ENCODE measurements at places on chromosomes 2 and 18. TPM values are rescaled to one million over a fixed set of nuclear protein-coding genes. Genes with fewer than 3 reads are reported as not detected.

DNA sequence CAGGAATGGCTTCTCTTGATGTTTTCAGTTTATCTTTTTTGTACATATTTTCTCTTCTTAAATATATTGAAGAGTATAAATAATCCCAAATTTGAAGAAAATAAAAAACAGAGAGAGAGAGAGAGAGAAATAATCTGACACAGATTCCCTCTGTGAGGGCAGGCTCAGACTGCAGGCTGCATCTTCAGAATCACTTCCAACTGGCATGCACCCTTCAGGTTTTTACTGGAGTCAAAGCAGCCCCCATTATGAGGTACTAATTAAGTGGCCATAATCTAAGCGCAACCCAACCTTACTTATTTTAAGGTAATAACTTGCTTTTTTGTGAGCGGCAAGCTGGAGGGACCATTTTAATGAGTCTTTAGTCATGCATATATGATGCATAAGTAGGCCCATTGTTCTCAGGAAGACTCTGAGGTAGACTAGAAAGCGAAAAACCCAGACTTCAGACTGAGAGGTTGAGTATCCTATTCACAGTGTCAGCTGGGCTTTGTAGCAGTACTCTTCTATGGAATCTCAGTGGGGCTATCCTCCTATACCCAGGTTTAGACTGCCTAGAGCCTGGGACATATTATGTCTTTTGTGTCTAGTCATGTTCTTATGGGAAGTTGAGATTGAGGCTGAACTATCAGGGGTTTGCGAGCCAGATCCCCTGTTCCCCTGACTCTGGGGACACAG, 167.4 kb downstream of the SP3 start:
- peaks cover 5% of the 10 kb centered on the region for H3K4me1 ChIP-seq
- no peaks in the 10 kb centered on the region for H3K36me3 ChIP-seq
- no peak overlapping the region for H3K27ac ChIP-seq
- no peak for DNase-seq
- H3K4me3 ChIP-seq = no peak overlapping the region

GRCh38 chr2:173741759-173742158, 223.4 kb downstream of the SP3 start:
- no peak overlapping the region for H3K4me3 ChIP-seq
- H3K36me3 ChIP-seq = no peaks in the 10 kb centered on the region
- H3K4me1 ChIP-seq = no peaks in the 10 kb centered on the region
- peaks cover 2% of the 10 kb centered on the region for H3K27me3 ChIP-seq

The SCN2A gene
- total RNA-seq = 1.9 TPM

The SERPINB13 gene
- not detected for total RNA-seq

- H3K27me3 ChIP-seq = no peaks in the 10 kb centered on the region
- peaks cover 30% of the 10 kb centered on the region for H3K4me1 ChIP-seq
- no peak overlapping the region for H3K27ac ChIP-seq
- H3K4me3 ChIP-seq = no peak overlapping the region
Observed at GRCh38 chr18:13556502-13556901, 169.9 kb downstream of the FAM210A start.

GRCh38 chr18:66136039-66136438, 385.2 kb downstream of the CDH7 start:
- H3K4me3 ChIP-seq = no peak overlapping the region
- DNase-seq = no peak
- H3K4me1 ChIP-seq = no peaks in the 10 kb centered on the region
- peaks cover 4% of the 10 kb centered on the region for H3K27me3 ChIP-seq
- H3K27ac ChIP-seq = no peak overlapping the region

The RND3 gene
- total RNA-seq = 124 TPM

DNA sequence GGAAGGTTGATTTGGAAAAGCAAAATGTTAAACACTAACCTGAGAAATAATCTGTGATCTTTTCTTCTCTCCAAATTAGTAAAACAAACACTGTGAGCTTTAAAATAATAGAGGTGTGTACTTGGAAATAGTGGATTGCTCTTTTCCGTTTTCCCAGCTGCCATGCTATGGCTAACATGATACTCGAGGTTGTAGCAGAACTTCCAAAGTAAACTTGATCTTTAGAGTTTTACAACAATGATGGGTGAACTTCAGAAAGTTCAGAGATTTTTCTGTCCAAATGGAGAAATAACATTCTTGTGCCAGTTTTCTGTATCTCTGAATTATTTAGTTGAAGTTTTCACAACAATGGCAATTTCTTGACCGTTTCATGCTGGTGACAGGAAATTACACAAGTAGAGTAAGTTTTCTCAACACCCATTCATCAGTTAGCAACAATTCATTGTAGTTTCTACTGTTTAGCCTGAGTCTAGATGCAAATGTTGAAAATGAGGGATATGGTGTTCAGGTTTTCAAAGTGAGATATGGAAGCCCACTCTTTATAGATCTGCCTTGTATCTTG, 135.3 kb upstream of the CTAGE1 start:
- peaks cover 27% of the 10 kb centered on the region for H3K4me1 ChIP-seq
- no peak for DNase-seq
- H3K36me3 ChIP-seq = no peaks in the 10 kb centered on the region
- no peak overlapping the region for H3K27ac ChIP-seq

DNA sequence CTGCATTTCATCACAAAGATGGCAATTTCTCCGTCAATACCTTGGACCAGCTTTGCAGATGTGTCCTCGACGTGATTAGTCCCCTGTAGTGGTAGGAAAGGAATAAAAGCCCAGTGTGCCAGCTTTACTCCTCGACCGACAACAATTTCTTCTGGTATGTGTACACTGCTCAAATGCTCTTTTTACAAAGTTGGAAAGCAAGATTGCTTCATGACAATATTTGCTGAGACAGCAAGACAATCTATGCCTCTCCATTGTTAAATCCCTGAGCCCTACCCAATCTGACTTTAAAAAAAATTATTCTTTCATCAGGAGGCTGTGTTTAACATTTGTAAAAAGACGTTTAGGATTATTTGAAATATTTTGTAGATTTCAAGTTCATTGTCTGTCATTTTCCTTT, 27.6 kb upstream of the ZEB2 start:
- H3K4me1 ChIP-seq = peaks cover 21% of the 10 kb centered on the region
- H3K27me3 ChIP-seq = no peaks in the 10 kb centered on the region
- no peak overlapping the region for H3K27ac ChIP-seq

The GCKR gene
- not detected for total RNA-seq

The DHRS9 gene
- total RNA-seq = not detected

The KCNG3 gene
- total RNA-seq = 0.05 TPM

DNA sequence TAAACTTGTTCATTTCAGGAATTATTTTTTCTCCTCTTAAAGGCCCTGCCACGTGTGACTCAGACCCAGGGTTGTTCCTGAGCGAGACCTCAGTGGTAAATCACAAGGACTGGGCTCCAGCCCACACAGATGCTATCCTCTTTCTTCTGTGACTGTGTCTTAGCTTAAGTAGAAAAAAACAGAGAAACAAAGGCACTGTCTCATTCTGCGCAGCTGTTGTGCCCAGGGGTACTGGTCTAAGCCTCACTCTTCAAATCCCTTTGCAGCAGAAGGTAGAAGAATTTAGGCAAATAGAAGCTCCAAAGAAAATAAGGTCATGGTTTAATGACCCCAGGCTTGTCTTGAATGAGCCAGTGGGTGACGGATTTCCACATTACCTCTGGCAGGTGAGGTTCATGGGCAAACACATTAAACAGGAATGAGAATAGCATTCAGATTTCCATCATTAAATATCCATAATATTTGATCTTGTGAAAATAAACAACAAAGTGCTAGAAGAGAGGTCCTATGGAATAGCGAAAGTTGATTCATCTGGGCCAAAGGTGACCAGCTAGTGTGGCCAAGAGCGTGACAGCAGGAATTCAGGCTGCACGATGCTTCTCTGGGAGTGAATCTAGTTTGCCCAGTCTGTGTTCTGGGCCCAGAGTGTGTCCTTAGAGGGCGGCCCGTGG, 63.3 kb downstream of the LIPG start:
- DNase-seq = no peak
- peaks cover 10% of the 10 kb centered on the region for H3K4me1 ChIP-seq
- H3K27me3 ChIP-seq = peaks cover 7% of the 10 kb centered on the region
- no peak overlapping the region for H3K27ac ChIP-seq

The PDE1A gene
- total RNA-seq = 0.69 TPM

DNA sequence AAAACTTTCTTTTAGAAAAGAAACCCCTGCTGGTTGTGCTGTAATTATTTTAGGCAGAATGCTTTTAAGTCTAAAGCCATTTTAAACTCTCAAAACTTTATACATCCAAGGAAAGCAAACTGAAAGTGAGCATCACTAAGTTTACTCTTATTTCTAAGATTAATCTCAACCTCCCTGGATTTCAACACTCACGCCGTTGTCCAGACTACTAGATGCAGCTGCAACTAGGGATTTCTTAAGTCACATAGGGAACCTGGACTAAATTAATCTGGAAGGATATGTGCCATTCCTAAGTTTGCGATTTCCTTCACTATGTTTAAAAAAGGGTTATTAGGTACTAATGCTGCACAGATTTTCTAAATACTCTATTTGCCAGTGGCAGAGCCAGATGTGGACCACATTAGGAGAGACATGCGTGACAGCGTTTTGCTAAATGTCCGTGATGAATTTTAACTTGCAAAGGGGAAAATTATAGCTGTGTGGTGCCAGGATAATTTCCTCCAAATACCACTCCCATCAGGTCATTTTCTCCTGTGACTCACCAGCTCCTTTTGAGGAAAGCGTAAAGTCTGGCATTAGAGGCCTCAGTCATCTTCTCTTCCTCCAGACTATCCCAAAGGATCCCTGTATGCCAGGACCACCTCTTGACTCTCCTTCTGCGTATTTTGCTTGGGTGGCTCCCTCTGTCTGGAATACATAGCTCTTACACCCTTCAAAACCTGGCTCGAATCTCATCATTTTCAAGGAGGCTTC, 143.7 kb downstream of the ATL2 start:
- H3K27ac ChIP-seq = peak overlapping the region; percentile 65
- H3K36me3 ChIP-seq = no peaks in the 10 kb centered on the region
- peaks cover 44% of the 10 kb centered on the region for H3K4me1 ChIP-seq
- H3K27me3 ChIP-seq = no peaks in the 10 kb centered on the region
- DNase-seq = no peak

GRCh38 chr2:55966401-55967118, 43.0 kb upstream of the EFEMP1 start:
- no peak overlapping the region for H3K27ac ChIP-seq
- DNase-seq = no peak
- H3K4me3 ChIP-seq = no peak overlapping the region
- peaks cover 5% of the 10 kb centered on the region for H3K4me1 ChIP-seq

DNA sequence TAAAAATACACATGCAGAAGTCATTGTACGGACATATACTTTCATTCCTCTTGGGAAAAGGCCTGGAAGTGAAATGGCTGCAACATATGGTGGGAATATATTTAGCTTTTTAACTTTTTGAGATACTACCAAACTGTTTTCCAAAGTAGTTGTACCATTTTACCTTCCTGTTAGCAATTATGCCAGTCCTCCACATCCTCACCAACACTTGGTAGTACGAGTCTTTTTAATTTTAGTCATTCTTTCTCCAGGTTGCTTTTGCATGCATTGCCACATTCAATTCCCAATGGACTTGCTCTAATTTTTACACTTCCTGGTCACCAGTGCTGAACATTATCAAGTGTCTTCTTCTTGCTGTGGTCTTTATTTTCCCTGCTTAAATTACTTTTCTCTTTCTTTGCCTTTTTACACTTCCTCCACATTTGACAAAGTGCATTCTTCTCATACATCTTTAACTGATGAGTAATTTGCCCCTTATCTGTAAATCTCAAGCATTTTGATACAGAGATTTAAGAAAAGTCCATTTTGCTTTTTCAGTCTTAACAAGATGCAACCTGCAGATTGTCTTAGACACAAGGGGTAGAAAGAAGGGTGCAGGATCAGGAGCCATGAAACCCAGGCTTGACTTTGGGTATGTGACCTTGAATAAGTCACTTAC, 14.5 kb downstream of the VIT start:
- H3K4me3 ChIP-seq = no peak overlapping the region
- H3K4me1 ChIP-seq = peaks cover 32% of the 10 kb centered on the region
- H3K27ac ChIP-seq = no peak overlapping the region
- H3K27me3 ChIP-seq = no peaks in the 10 kb centered on the region

DNA sequence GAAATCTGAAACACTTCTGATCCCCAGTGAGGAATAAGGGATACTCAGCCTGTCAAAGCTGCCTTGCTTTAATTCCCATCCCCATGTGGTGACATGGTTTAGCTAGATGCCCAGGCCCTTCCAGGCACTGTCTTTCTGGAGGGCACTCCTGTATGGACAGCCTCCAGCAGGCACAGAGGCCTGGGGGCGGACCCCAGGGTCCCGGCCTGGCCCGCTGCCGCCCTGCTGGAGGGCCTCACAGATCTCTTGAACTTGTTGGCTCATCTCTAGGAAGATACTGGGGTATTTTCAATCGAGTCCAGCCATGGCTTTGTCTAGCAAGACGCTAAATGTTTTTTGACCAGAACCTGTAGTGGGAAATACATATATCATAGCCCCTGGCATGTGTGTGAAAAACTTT, 21.0 kb upstream of the CNNM3 start:
- no peaks in the 10 kb centered on the region for H3K27me3 ChIP-seq
- no peaks in the 10 kb centered on the region for H3K4me1 ChIP-seq
- H3K27ac ChIP-seq = no peak overlapping the region
- no peak overlapping the region for H3K4me3 ChIP-seq
- DNase-seq = peak; percentile 41

DNA sequence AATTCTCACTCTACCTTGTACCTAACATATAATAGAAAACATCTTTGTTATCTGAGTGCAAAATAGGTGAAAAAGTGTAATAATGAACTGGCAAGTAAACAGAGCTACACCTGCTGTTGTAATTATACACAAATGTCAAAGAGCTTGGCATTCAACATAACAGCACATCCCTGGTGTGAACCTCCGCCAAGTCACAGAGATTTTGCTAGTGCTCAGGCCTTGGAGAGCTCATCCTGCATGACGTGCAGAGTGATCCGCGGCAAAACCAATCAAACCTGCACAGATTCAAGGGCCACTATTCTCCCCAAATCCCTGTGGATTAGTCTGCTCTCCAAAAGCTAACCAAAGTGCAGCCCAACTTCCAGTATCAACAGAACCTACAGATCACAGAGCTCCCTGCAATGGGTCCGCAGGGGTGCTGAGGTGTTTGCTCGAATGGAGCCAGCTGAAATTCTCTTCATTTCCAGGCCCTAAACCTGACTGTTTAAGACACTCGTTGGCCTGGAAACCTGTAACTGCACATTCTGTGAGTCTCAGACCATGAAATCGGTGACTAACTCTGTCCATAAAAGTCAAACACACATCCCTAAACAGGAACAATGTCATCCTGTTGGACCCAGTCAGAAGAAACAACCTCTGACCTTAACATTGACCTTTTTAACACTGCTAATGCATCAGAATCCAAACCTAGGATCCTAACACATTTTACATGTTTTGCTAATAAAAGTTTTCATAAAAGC, 111.8 kb downstream of the EPB41L3 start:
- H3K27ac ChIP-seq = no peak overlapping the region
- no peaks in the 10 kb centered on the region for H3K4me1 ChIP-seq
- DNase-seq = no peak
- no peak overlapping the region for H3K4me3 ChIP-seq
- peaks cover 13% of the 10 kb centered on the region for H3K36me3 ChIP-seq
- no peaks in the 10 kb centered on the region for H3K27me3 ChIP-seq

- peaks cover 16% of the 10 kb centered on the region for H3K36me3 ChIP-seq
- H3K4me1 ChIP-seq = peaks cover 45% of the 10 kb centered on the region
- H3K27ac ChIP-seq = peak overlapping the region; percentile 2
- H3K4me3 ChIP-seq = no peak overlapping the region
Observed at GRCh38 chr2:168158586-168158985, 88.8 kb downstream of the STK39 start.

All from chondrocyte (in vitro differentiated cells).